Activated CD4-positive, alpha-beta T cell treated with anti-CD3 and anti-CD28 coated beads for 24 hours (primary cell): ENCODE measurements at places on chromosomes 5 and 9.

GRCh38 chr5:166768536-166768935, 1522.9 kb upstream of the WWC1 start:
- no peak for DNase-seq

DNA sequence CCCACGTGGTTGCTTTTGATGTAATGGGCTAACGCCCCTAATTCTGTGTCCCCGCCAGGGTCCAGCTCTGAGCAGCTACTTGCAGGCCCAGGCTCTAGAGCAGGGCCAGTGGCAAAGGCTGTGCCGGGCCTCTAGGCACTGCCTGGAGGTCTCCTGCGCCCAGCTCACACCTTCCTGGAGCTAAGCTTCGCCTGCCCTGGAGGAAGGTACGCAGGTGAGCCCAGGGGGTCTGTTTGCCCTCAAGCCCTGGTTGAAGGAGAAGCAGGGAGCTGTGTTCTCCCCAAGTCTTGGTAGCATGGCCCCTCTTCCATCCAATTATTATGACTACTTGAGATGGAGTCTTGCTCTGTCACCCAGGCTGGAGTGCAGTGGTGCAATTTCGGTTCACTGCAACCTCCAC, 5.2 kb upstream of the LMX1B start:
- no peak for DNase-seq

DNA sequence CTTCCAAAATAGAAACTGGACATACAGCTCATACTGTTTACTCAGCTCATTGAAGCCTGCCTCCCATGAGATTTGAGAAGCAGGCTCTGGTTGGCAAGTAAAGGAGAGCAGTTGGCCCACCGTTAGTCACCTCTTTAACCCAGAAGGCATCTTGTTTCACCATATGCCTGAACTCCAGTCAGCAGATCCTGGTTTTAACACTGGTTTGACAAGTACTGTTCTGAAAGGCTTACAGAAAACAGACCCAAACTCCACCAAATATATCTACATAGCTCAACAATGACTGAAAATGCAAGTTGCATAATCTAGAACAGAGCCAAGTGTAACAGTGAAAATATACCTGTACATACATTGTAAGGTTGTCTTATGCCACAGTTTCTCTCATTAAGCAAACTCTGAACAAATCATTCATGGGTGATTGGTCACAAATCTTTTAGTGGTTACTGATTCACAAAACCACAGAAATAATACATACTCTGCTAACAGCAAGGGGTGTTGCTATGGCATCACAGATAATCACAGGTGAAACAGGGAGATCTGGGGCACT, 198.8 kb downstream of the BNC2 start:
- DNase-seq = no peak

- no peak for DNase-seq
Measured at GRCh38 chr5:172581315-172581714, 59.7 kb upstream of the NEURL1B start.

DNA sequence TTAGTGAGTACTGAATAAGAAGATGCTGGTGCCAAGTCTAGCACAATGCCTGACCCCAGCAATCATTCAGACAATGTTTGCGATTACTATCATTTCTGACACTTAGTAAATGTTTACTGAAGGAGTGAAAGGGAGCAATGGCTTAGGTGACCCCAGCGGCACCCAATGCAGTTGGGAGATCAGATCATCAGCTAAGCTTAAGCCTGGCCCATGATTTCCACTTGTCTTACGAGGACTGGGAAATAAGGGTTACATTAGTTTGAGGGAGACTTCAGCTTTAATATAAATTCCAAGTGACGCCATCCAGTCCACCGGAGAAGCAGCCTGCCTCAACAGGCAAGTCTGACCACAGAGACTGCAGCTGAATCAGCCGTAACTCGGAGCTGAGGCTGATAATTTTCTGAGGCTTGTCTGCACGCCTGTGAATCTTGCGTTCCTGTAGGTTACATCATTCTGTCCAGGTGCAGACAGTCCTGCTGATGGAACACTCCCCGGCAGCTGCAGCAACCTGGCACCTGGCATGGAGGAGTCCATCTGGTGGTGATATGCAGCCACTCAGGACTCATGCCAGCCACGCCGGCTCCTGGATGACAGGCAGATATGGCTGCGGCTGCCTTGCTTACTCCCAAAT, 34.9 kb upstream of the FGF1 start:
- no peak for DNase-seq

- no peak for DNase-seq
Measured at GRCh38 chr5:21672911-21673310, 1180.2 kb downstream of the CDH12 start.

DNA sequence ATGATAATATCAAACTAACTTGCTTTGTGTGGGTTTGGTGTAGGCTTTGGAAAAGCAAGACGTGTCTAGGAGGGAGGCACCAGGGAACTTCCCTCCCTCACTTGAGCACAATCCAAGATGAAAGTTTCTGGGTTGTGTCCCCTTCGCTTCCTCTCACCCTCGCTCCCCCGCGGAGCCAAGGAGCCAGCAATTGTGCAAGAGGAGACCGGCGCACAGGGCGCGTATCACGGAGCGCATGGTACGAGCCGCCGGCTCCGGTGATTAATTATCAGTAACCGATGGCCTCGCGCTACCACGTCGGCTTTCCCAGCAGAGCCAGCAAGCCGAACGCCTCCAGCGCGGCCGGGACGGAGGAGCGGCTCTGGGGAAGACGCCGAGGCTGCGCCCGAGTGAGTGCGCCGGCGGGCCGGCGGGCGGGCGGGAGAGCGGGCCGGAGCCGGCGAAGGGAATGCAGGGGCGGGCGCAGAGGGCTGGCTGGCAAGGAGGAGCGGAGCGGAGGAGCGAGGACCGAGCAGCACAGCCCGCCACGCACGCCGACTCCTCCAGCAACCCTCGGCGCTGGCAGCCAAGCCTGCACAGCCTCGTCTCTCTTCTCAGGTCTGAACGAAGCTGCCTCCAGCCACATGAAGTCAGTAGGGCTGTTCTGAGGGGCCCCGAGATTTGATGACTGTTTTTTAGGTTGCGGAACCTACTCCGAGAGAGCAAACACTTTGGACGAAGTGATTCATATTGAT, 143.6 kb downstream of the BNC2 start:
- no peak for DNase-seq

GRCh38 chr9:32248189-32248712, 136.2 kb upstream of the ACO1 start:
- DNase-seq = no peak

DNA sequence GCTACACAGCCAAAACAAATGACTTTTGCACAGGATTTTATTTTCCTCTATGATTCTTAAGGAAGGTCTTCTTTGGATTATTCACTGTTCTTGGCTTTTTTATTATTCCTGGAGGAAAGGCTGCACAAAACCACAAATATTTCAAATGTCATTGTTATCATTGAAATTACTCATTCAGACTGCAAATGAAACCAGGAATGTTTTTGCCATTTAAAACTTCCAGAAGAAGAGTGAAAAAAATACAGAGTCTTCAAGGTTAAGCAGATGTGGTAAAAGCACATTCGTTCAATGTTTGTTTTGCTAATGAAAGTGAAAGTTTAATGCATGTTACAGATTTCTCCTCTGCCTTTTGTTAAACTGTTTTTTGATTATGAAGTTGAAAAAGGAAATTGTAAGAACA, 238.2 kb downstream of the TLE4 start:
- DNase-seq = no peak

DNA sequence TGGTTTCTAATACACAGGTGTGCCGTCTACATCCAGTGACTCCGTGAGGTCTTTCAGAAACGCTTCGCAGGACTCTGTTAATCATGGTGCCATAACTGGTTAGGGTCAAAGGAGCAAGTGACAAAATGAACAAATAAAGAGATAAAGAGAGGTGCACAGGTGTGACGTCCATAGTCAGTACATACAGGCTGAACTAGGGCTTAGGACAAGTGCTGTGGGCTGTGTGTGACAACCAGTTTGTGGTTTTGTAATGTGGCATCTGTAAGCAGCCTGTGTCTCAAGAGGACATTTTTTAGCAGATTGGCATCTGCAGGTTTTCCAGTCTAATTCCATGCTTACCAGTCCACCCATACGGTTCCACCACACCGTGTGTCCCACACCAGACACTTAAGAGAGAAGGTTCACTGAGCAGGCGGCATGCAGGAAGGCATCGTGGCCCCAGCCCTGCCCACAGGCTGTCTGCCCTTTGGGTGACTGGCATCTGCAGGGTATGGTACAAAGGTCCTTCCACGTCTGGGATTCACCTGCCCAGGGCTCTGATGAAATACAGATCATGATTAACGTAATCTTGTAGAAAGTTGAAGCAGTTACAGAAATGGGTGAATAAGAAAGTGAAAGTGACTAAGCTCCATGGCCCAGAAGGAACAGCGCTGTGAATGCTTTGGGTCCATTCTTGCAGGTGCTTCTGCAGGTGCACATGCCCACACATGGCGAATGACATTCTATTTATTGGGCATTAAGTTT, 26.9 kb downstream of the SRD5A1 start:
- no peak for DNase-seq

- DNase-seq = no peak
Measured at GRCh38 chr5:12661617-12662370, 757.5 kb upstream of the CTNND2 start.

DNA sequence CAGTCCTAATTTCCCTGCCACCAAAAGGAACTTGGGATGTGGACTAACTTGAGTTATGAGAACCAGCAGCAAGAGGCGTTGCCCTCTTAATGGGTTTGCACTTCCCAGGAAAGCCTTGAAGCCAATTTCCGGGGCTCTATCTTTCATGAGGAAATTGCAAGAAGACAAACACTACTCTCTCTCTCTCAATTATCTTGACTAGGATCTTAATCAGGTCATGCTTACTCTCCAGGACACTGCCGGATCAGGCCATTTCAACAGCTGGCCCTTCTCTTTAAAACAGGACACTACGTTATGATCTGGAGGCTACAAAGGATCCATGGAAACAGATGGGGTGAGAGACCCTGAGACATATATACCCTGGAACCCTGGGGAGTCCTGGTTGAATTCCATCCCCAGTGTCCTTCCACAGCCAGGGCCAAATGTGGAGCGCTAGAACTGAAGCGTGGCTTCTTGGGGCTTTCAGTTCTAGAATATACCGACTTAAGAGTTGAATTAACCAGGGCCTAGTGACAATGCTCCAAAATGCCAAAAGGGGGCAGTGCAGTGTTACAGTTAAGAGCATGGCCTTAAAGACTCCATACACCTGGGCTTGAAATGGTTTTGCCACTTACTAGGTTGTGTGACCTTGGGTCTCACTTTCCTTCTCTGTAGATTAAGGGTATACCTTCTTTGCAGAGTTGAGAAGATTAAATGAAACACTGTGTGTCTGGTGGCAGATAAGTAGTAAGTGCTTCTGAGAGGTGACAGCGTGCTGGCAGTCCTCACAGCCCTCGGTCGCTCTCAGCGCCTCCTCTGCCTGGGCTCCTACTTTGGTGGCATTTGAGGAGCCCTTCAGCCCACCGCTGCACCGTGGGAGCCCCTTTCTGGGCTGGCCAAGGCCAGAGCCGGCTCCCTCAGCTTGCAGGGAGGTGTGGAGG, 21.1 kb downstream of the FAM219A start:
- no peak for DNase-seq

DNA sequence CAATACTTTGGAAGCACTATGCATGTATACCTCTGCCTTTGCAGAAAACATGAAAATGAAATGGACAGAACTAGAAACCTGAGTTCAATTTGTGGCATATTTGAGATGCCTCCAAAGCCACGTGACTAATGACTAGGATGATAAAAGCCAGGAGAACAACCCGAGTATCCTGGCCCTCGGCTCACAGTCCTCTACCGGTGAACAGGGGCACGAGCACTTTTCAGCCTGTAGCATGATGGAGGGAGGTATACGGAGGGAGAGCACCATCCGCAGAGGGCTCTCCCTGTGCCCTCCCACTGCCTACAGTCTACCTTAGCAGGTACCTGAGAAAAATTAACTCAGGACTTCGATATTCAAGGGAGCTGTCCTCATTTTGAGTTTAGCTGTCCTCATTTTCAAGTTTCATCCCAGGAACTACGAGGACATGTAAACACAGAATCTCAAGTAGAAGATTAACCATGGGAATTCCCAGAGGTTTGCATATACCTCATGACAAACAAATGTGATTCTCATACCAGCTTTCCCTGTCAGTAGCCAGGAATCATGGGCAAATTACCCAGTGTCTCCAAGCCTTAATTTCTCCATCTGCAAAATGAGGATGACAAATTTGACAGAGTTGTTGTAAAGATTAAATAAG, 249.3 kb downstream of the DNAH5 start:
- no peak for DNase-seq

- no peak for DNase-seq
Measured at GRCh38 chr9:131727795-131728545, 11.9 kb downstream of the RAPGEF1 start.

DNA sequence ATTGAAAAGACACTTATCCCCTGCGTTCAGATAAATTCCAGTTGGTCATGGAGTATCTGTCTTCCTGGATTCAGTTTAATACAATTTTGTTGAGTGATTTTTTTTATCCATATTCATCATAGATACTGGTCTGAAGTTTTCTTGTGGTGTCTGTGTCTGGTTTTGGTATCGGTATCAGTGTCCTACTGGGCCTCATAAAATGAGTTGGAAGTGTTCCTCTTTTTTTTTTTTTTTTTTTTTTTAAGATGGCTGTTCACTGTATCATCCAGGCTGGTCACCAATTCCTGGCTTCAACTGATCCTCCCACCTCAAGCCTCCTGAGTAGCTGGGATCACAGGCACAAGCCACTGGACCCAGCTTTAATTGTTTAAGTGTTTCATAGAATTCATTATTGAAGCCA, 2.9 kb upstream of the CAMSAP1 start:
- DNase-seq = no peak

DNA sequence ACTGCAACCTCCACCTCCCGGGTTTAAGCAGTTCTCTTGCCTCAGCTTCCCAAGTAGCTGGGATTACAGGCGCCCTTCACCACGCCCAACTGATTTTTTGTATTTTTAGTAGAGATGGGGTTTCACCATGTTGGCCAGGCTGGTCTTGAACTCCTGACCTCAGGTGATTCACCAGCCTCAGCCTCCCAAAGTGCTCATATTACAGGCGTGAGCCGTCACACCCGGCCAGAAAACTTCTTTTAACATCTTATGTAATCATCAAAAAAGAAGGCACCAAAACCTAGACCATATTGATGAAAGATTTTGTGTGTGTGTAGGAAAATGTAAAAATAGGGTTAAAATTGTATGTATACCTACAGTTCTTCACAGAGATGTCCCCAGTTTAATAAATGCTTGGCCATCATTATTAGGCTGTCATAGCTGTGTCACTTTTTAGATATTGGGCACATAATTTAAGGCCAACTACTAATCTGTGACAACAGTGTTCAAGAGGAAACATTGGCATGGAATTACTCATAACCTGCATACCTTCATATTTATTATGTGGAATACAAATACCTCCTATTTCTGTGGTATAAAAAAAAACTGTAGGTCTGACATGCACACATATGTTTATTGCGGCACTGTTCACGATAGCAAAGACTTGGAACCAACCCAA, 44.4 kb downstream of the RAD50 start:
- no peak for DNase-seq
